ENCODE measurements at places on chromosomes 3 and 15.

GRCh38 chr3:63933459-63933858 lies 21.3 kb upstream of the SCAANT1 start:
- no peak for DNase-seq

GRCh38 chr3:128383316-128384235 lies 83.1 kb downstream of the DNAJB8 start:
- peak; percentile 24 for DNase-seq

DNA sequence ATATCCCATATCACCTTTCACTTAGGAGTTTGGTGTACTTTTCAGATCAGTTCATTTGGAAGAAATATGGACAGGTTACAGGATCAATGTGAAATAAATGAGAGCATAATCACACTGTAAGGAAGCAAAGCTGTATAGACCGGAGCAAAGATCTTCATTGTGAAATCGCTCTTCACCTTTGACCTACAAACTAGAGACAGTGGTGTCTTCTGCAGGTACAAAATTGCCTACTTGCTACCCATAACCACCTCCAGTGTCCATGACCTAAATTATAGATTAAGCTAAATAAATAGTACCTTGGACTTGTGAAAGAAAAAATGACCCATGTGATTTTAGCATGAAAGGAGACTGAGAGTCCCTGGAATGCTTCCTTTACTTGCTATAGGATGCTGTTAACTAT lies 379.5 kb upstream of the SUCLG2 start:
- no peak for DNase-seq

DNA sequence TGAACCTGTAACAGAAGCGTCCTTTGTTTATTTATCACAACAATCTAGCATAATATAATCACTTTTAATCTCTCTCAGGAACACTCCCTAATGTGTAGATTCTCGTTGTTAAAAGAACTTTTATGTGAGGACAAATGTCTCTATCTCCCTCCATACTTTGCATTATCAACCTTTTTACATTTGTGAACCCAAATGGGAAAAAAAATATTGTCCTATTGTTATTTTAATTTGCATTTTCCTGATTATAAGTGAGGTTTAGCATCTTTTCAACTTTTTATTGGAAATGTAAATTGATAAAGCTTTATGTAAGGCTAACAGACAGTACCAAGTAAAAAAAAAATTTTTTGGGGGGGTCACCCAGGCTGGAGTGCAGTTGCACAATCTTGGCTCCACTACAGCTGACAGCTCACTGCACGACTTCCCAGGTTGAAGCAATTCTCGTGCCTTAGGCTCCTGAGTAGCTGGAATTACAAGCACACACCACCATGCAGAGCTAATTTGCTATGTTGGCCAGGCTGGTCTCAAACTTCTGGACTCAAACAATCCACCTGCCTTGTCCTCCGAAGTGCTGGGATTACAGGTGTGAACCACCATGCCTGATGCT lies 33.0 kb upstream of the DENND4A start:
- DNase-seq = no peak

- DNase-seq = no peak
Measured at GRCh38 chr3:113873814-113874526, 35.4 kb downstream of the GRAMD1C start.

- no peak for DNase-seq
Measured at GRCh38 chr3:129855170-129855831, 38.2 kb downstream of the TMCC1 start.

DNA sequence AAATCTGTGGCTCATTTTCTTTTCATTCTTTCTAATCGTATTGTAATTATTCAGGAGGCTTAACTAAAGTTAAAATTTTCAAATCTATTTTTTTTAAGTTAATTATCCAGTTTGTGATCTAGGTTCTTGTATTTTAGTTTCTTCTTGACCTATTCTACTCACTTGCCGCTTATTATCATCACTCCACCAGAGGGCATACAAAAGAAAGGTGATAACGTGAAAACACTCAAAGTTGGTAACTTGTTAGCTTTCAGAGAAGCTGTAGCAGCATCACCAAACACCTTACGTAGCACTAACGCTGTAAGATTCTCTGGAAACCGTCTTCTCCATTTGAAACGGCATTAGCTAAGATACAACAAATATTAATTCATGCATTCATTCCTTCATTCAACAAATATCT lies 4.8 kb downstream of the GNB4 start:
- no peak for DNase-seq

- no peak for DNase-seq
Measured at GRCh38 chr15:58086491-58086890, 21.0 kb upstream of the ALDH1A2 start.

DNA sequence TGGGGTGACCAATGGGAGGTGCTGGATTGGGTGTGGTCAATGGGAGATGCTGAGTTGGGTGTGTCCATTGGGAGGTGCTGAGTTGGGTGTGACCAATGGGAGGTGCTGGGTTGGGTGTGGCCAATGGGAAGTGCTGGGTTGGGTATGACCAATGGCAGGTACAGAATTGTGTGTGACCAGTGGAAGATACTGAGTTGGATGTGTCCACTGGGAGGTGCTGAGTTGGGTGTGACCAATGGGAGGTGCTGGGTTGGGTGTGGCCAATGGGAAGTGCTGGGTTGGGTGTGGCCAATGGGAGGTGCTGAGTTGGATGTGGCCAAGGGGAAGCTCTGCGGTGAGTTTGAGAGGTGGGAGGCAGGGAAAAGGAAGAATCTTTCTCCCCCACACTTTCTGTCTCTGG lies 250.0 kb upstream of the PROK2 start:
- no peak for DNase-seq

DNA sequence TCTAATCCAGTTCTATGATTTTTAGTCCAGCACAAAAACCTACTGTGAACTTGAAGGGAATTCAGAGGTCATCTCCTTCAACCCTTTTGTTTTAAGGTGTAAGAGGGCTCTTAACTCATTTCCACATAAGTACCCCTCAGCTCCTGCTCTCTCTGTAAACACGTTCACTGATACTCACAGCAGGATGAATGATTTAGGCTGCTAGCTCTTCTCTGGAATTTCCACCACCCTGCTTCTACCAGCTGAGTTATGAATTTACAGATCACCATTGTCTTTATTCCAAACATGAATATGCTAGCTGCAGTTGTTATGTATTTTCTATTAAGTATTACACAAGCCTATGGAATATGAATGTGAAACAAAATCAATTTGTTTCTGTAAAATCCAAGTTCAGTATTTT lies 101.3 kb upstream of the NANOGP8 start:
- no peak for DNase-seq

GRCh38 chr15:59369597-59369996 lies 3.1 kb downstream of the MYO1E start:
- no peak for DNase-seq

GRCh38 chr3:29468187-29468586 lies 187.3 kb downstream of the RBMS3 start:
- DNase-seq = no peak

DNA sequence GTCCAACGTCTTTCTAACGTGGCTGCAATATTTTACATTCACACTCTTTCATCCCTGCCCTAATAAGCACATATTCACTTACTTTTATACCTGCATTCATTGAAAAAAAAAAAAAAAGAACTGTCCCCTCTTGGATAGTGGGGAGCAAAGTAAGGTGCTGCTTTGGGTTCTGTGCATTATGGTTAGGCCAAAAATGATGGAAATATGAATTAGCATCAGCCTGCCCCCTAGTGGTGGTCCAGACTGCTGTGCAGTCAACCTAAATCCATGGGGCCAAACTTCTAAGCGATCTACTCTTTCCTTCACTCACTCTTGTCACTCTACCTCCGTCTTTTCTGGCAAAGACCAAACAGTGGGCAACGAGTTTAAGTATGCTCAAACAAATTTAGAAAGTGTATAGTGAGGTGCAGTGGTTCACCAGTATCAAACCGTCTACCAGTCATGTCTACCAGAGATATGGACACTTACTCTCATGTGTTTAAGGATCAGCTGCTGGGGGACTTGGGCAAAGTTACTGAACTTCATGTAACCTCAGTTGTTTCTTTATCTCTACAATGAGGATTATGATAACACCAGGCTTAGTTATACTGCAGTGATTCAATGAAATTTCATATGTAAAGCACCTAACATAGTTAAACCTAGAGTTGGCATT lies 61.5 kb upstream of the GRM7 start:
- DNase-seq = no peak

DNA sequence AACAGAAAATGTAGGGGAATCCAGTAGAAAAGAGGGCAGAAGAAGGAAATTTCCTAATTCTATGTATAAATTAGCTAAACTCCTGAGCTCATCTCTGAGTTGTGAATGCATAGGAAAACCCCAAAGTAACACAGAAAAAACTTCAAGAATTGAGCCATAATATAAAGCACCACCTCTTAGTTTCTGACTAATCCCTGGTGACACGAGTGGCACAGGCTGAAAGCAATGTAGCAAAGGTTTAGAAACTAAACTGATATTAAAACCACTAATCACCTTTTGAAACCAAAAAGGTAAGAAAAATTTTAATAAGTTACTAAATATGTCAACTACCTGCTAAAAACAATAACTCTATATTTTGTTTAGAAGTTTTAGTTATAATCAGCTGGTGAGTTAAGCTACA lies 255.6 kb upstream of the NECTIN3 start:
- no peak for DNase-seq

GRCh38 chr15:55403531-55403930 lies 4.6 kb downstream of the CCPG1 start:
- DNase-seq = no peak

DNA sequence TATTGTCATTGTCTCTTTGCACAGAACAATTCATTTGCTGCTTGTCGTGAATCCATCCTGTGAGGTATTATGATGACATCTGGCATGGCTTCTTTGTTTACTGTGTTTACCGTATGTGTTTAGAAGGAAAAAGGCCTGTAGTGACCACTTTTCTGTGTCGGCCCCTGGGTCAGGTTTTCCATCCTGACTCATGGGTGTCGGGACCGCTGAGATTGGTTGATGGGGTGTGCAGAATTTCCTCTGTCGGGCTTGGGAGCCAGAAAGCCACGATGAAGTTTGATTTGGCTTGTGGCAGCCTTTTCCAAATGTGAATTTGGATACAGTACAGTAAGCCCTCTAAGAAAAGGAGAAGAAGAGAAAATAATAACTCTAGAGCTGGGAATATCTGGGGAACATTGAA lies 113.5 kb downstream of the FNDC3B start:
- no peak for DNase-seq

- DNase-seq = no peak
Measured at GRCh38 chr3:179447251-179447650, 4.0 kb downstream of the GNB4 start.

GRCh38 chr3:134863915-134864314 lies 68.9 kb downstream of the EPHB1 start:
- DNase-seq = no peak

GRCh38 chr3:139653582-139653981 lies 24.2 kb downstream of the NMNAT3 start:
- no peak for DNase-seq

GRCh38 chr3:180246688-180247195 lies 210.0 kb upstream of the PEX5L start:
- no peak for DNase-seq

DNA sequence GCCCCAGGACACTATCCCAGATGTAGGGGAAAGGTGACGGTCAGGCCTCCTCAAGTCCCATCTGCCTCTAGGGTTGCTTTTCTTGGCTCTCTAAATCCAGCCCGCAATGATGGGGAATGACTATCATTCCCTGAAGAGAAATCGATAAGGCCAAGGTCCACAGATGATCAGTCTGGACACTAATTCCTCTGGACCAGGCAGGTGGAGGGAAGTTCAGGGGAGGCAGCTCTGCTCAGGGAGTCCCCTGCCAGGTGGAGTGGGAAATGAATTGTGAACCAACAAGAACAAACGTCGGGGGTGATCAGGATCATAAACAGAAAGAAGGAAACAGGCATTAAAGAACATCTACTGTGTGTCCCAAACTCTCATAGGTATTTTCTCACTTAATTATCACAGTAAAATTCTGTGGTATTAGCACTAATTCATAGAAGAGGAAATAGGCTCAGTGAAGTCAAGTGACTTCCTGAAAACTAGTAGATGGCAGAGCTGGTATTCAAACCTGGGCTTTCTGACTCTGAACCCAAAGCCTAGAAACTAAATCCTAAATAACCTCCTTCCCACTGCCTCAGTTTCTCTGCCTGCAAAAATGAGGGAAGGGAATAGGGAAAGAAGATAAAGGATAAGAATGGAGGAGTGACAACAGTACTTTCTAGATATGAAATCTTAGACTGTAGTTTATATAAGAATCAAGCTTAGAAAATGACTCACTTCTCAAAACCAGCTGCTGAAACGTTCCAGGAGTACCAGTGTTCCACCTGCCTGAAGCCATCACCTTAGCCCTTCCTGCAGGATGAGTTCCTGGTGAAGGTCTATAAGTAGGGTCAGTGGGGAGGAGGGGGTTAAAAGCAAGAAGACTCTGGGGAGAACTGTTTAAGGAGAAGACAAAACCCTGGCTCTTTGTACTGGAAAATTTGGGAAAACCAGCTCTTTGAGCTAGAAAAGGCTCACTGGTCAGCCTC lies 7.5 kb downstream of the BMF start:
- DNase-seq = no peak

DNA sequence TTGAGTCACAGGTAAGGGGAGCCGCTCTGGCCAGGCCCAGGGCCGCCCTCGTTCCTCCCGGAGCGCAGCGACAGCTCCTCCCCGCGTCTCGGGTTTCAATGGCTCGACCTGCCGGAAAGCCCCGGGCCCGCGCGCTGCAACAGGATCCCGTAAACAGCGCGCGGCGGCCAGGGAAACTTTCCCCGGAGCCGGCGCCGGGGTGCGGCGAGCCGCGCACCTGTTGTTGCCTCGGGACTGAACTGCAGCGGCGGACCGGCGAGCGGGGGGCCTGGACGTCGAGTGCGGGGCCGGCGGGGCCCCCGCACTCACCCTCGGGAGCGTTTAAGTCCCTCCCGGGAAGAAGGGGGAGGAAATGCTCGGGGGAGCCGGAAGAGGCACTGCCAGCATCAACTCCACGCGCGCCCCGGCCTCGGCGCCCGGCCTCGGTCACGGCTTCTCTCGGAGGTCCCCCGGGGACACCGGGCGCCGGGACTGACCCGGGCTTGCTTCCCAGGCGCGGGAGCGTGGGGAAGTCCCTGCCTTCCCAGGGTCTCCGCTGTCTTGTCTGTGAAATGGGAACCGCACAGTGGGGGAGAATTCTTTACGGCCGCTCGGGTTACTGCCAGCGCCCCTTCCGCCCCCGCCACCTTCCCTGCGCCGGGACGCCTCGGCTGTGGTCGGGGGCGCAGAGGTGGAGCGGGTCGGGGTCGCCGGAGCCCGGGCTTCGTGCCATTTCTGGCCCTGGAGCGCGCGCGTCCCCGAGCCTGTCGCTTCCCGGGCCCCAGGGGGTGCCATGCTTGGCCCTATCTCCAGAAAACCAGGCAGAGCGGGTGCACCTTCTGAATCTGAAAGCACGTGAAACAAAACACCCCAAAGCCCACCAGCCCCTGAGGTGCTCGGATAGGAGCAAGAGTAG lies 7.5 kb upstream of the PGPEP1L start:
- DNase-seq = no peak
